Activated CD4-positive, alpha-beta T cell treated with anti-CD3 and anti-CD28 coated beads for 4 hours (primary cell): ENCODE measurements at places on chromosomes 12 and 14.

GRCh38 chr14:33357225-33358010, 418.7 kb downstream of the NPAS3 start:
- no peak for DNase-seq

GRCh38 chr14:68585690-68586089, 207.2 kb downstream of the ZFP36L1 start:
- DNase-seq, result no peak

DNA sequence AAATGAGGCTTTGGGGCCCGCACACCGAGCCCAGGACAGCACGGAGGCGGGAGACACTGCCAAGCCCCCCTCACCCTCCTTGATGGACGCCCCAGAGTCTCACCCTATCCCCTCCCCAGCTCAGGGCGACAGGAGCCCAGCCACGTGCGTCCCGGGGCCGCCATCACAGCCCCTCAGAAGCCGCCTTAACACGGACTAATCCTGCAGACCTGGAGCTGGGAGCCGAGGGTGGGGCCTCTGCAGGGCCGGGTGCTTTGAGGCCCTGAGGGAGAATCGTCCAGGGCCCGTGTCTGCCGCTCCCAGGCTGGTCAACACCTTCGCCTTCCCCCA, 79.7 kb upstream of the FBRSL1 start:
- no peak for DNase-seq

DNA sequence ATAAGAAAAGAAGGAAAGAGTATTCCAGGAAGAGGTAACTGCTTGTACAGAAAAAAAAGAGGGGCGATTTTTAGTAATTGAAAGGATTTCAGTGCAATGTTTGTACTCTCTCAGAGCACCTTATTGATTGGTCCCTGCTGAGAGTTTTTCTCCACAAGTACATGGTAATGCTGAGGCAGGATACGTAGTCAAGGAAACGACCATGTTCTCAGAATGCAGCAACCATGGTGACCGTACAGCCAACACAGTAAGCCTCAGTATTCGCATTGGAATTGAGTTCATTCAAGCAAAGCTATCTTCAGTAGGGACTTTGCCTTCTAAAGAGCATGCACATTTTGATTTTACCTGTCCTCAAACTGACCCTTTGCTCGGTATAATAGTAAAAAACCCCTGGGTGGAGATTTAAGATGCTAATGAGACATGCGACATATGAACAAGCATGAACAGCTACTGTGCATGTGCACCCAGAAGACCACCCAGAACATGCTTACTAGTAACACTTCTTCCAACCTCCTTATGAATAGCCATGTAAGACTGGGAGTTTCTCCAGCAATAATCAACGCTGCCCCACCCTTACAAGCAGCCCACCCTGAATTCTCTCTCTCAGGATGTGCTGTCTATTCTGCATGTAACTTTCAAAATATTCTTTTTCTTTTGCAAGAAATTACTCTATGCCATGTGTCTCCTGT, 6.2 kb upstream of the SLC41A2 start:
- no peak for DNase-seq

GRCh38 chr14:22311636-22312035, 277.4 kb downstream of the DAD1 start:
- no peak for DNase-seq
